Fibroblast of lung (primary cell): ENCODE measurements at places on chromosomes 13 and 19. TPM values are rescaled to one million over a fixed set of nuclear protein-coding genes. Genes with fewer than 3 reads are reported as not detected.

MIER2 gene
- total RNA-seq = 9.2 and 20.6 TPM in 2 replicates

MRPS31 gene
- 14.2 and 14.9 TPM in 2 replicates for total RNA-seq

DNA sequence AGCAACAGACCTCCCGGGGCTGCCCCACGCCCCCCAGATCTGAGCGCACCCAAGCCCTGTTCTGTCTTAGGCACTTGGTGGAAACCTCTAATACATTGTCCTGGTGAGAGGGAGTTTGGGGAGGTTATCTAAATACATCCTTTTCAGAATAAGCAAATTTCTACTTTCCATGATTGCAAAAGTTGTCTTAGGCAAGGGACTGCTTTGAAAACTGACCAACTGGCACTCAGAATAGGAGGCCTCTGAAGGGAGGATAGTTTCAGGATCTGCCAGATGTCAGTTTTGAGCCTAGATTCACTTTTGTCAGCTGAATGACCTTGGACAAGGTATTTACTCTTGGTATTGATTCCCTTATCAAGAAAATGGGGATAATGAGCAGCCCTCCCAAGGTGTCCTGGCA, 11.8 kb downstream of the SERP2 start:
- DNase-seq = no peak

DNA sequence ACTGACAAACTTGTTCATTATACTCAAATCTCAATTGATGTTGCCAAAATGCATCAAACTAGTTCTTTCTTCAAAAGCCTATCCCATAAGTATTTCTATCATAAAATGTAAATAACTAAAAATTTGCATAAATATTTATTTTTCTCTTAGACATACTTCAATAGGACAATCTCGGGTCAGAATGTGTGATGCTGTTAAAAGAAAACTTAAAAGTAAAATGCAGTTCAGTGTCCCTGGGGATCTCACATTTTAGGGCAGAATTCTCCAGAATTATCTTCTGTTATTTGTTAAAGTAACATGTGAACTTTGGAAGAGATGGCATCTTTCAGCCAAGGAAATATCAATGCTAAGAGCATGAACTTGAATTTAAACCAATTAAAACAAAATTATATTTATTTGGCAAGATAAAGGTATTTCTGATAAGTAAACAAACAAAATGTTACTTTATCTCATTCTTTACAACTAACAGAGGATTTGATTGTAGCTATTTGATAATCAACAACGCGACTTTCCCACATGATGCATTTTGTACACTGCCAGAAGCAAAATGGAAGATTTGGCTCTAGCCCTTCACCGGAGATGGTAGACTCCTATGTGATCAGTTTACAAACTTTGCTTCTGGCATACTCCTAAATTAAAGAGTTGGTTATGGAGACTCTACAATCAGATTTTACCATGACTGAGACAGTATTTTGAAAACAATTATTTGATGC, 169.5 kb upstream of the EDNRB start:
- DNase-seq = no peak

PLIN5 gene
- total RNA-seq = not detected in 2 replicates

PABPC3 gene
- total RNA-seq = 0.17 and 0.26 TPM in 2 replicates

LRRC63 gene
- under 0.01 and 0.17 TPM in 2 replicates for total RNA-seq

GRCh38 chr19:46155237-46155636, 7.2 kb downstream of the IGFL2 start:
- no peak for DNase-seq

SIGLECL1 gene
- total RNA-seq = not detected in 2 replicates

GRCh38 chr13:100559886-100560285, 28.7 kb downstream of the GGACT start:
- DNase-seq = no peak

GRCh38 chr19:7527516-7528191, 5.2 kb downstream of the MCOLN1 start:
- no peak for DNase-seq

ZNF527 gene
- total RNA-seq = 6.6 and 8.2 TPM in 2 replicates

GRCh38 chr19:55650602-55651230, 2.7 kb downstream of the CCDC106 start:
- no peak for DNase-seq

DNA sequence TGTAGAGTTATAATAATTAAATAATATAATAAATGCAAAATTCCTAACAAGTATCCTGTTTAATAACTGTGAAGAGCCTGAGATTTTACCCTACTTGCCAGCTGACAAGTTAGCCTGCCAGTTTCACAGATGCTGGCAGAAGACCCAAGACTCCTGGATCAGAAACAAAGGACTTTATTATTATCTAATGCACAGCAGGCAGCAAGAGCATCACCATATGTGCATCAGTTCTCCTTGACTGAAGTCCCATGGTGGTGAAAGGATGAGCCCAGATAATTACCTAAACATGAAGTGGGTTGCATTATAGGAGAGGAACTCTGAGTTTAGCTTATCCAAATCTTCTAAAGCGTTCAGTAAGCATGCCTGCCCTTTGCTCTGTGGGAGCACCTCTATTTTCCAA, 39.1 kb upstream of the MTIF3 start:
- no peak for DNase-seq

CCDC61 gene
- total RNA-seq = 5.6 and 8.9 TPM in 2 replicates

DNA sequence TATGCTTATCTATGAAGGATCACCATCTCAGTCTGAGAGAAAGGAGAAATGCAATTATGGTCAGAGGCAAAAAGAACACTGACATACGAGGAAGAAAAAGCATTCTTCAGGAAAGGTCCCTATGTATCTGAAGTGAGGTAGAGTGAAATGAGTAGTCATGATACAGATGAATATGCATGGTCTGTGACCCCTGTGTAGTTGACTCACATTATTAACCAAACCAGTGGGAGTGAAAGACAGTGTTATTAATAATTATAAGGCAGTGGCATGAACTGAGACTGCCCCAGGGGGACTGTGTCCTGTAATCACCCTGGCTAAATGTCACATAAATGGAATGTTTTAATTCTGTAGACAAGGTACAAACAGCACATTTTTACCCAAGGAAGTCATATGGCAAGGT, 1320.2 kb upstream of the PCDH9 start:
- no peak for DNase-seq

DNA sequence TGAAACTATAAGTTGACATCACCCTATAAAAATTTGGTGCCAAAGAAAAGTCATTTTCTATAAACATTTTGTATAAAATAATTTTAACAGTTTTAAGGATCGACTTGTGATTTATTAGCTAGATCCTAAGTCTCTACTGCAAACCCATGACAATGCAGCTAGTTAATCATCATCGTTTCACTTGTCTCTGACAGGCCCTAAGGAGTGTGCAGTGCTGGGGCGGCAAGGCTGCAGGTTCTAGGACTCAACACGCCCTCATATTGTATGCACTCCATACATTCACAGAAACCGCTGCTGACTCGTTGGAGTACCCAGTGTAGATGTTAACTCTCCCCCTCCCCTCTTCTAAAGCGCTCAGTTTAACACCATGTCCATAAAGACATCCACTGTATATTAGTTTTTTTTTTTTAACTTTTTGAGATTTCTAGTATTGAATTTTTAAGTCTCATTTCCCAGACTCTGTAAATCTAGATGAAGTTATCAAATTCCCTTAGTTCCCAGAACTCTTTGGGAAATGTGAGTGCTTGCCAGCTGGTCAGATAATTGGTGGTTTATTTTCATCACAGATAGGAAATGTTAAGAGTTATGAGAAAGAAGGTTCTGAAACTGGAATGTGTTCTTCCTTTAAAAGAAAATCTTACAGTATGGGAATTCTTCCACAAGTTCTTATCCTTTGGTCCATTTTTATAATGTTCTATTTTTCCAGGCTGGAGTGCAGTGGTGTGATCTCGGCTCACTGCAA, 162.8 kb upstream of the RNF113B start:
- peak; percentile 26 for DNase-seq

OVOL3 gene
- not detected in 2 replicates for total RNA-seq

CDX2 gene
- total RNA-seq = not detected in 2 replicates

ZNF121 gene
- total RNA-seq = 38.8 and 53.3 TPM in 2 replicates

GRCh38 chr13:70107125-70107497, 515 bp upstream of the ATXN8OS start:
- no peak for DNase-seq

ZNF610 gene
- 3.3 and 5.3 TPM in 2 replicates for total RNA-seq

- peak; percentile 96 for DNase-seq
Observed at GRCh38 chr19:29662604-29663404, 2.5 kb upstream of the PLEKHF1 start.

- peak; percentile 26 for DNase-seq
Observed at GRCh38 chr19:48351341-48351752, 12.4 kb downstream of the TMEM143 start.

GRCh38 chr13:51432576-51432975, 20.3 kb downstream of the INTS6 start:
- DNase-seq = no peak

- DNase-seq = no peak
Observed at GRCh38 chr19:1846517-1847204, 1.6 kb downstream of the REXO1 start.

CACNG6 gene
- under 0.01 TPM in 1 of 2 replicates, not detected in the other for total RNA-seq

DNA sequence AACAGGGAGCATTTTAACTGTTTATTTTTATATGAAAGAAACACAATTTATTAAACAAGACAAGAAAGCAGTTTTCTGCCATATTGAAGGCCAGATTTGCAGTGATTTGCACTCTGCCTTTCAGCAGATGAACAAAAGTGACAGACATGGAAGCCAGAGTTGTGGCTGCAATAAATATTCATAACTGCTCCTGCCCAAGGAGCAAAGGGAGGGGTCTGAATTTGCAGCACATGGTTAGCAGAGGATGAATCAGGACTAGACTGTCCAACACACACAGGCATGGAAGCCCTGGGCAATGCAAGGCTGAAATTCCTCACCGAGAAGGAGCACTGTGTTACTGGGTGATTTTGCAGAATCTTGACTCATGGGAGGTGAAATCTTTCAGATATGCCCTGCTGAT, 418.2 kb downstream of the DCT start:
- peak; percentile 82 for DNase-seq

DNA sequence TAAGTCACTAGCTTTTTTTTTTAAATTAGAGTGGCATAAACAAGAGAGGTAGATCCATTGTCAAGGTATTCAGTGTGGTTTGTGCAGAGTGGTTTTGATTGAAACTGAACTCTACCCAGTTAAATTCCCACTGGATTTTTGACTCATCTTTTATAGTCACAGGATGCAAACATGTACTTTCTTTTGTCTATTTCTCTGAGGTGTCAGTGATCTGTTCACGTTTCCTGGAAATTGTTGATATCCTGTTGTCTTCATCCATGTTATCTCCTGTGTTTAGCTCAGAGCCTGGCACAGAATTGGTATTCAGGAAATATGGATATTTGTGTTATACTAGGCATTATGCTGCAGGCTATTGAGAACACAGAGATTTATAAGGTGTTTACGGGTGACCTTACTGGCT, 119.7 kb downstream of the PCCA start:
- DNase-seq = no peak

TUBA3C gene
- not detected in 2 replicates for total RNA-seq

KLF1 gene
- under 0.01 TPM in 1 of 2 replicates, not detected in the other for total RNA-seq

ATP1A3 gene
- total RNA-seq = under 0.01 and 0.17 TPM in 2 replicates
